ENCODE measurements at places on chromosomes 12 and 14.

- DNase-seq, result peak; percentile 20
Observed at GRCh38 chr14:102821252-102821651, 44.0 kb downstream of the TRAF3 start.

GRCh38 chr12:28425526-28425925, 235.3 kb downstream of the CCDC91 start:
- DNase-seq, result no peak

GRCh38 chr12:79127271-79127751, 262.7 kb downstream of the SYT1 start:
- no peak for DNase-seq

DNA sequence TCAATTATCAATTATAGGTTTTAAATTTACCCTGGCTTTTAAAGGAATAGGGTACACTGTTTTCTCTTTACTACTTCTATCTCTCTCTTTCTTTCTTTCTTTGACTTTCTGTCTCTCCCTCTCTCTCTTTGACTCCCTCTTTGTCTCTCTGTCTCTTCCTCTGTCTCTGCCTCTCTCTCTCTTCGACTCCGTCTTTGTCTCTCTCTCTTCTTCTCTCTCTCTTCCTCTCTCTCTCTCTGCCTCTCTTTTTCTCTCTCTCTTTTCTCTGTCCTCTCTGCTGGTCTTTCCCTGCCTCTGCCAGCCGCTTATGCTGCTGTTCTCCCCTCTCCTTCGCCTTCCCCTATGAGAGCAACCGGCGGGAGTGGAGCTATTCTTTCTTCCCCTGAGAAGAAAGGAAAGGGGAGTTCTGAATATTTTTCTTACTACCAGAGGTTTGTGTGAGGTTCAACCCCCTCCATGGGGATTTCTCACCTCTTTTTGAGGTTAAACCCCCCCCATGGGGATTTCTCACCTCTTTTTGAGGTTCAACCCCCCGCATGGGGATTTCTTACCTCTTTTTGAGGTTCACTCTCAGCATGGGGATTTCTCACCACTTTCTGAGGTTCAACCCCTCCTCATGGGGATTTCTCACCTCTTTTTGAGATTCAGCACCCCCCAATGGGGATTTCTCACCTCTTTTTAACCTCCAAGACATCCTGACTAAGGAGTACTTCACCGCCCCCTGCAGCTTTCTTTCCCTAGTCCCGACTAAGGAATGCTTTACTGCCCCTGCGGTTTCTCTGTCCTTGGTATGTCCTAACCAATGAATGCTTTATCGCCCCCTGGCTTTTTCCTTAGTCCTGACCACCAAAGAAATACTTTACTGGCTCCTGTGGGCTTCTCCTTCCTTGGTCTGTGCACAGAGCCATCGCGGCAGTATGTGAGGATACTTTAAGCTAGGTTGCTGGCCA, 27.4 kb upstream of the DDHD1 start:
- DNase-seq, result peak; percentile 63

DNA sequence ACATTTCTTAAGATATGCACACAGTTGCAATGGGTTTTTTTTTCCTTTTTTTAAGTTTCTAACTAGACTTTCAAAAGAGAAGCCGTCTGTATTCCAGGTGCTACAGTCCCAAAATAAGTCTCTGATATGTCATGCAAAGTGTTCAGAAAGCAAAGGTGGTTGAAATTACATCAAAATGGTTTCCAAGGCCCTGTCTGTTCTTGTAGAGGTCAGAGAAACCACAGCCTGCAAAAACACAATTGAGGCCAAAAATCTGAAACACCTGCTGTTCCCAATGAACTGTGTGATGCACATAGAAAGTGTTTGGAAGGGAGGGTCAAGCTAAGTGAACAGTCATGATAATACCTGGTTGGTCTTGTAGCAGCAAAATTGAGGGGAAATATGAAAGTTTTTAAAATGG, 91.0 kb downstream of the VRK1 start:
- no peak for DNase-seq

- peak; percentile 62 for DNase-seq
Observed at GRCh38 chr14:65206448-65207096, 104.3 kb upstream of the MAX start.

GRCh38 chr12:108483213-108484059, 31.6 kb upstream of the FICD start:
- no peak for DNase-seq

DNA sequence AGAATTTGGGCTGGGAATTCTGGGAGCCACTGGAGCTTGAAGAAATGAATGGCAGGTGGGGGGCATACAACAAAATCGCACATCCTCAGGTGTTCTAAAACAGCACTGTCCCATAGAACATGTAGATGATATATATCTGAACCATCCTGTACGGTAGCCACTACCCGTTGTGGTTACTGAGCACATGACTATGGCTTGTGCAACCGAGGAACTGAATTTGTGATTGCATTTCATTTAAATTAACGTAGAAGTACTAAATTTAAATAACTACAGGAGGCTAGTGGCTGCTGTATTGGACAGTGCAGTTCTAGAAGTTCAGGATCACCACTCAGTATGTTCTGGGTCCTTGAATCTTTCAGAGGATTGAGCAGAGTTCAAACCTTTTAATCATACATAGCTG, 172.4 kb downstream of the PHETA1 start:
- DNase-seq, result no peak

GRCh38 chr12:93582351-93582750, 9.9 kb downstream of the SOCS2 start:
- no peak for DNase-seq

GRCh38 chr12:66851134-66851533, 172.3 kb upstream of the GRIP1 start:
- no peak for DNase-seq

GRCh38 chr14:98714626-98715425, 557.2 kb downstream of the BCL11B start:
- no peak for DNase-seq

DNA sequence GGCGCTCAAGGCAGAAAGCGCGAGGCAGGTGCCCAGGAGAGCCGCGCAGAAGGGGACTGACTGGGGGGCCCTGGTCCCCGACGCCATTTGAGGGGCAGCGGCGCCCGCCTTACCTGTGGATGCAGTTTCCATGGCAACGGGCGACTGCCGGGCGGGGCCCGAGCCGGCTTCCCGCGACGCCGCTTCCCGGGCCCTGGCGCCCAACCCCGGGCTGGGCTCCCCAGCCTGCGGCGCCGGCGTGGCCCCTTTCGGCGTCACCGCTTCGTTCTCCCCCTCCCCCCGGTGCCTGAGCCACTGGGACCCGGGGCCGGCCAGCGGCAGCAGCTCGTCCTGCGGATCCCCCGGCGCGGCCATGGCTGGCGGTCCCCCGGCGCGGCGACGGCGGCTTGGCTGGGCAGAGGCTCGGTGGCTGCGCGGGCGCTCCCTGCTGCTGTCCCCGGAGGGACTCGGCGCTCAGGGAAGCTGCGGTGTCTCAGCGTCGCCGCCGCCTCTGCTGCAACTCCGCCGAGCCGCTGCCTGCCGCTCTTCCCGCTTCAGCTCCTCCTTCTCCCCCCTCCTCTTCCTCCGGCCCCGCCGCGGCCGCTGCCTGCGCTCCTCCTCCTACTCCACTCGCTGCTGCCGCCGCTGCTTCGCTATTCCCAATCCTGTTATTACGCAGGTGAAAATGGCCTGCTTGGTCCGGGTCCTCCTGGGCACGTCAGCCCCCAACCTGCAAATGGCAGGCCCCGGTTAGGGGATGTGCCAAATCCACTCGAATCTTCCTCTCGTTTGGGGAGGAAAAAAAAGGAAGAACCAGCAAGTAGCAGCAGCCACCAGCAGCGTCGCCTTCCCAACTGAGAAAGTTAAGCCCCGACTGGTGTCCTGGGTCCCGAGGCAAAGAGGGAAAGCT, at the start of gene RTN1:
Gene RTN1, minus strand, starts transcription at position 500 of the 889 bp plus-strand sequence. Its CDS starts 146 bp downstream, at position 354.
- no peak for DNase-seq

- peak; percentile 46 for DNase-seq
Observed at GRCh38 chr12:27331291-27331926, 1.2 kb upstream of the BMAL2 start.

DNA sequence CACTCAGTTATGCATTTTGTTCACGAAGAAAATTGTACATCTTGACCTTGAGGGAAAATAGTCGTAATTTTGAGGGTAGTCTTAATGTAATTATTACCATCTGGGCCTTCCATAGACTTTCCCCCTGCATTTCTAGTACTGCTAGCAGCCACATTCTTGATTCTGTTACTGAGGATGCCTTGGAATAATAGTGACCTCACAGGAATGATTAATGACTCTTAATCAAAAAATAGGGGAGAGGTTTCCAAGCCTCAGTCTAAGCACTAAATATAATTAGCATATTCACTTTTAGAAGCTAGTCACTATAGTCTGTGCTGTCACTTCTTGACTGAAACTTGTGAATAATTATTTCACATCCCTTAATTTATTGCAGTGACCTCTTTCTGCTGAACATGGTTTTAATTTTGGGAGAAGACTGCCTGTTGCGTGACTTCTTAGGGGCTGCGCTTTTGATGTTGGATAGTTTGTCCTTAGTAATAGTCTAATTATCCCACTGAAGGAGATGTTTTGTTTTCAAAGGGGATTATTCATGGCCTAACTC, 400.5 kb downstream of the ADAMTS20 start:
- DNase-seq, result no peak

DNA sequence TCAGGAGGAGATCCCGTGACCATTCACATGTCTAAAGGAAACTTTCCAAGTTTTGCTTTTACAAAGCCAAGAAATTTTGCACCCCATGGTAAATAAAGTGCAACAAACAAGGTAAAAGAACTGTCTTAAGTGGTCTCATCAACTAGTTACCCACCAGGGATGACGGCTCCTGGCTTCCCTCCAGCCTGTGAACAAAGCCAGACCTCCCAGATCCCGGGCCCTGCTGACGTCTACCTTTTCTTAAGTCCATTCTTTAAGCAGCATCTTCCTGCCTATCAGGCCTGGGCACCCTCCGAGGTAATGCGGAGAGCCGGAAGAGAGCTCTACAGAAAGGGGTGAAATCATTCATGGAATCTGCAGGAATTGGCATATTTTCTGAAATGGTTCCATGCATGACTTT, 58.0 kb upstream of the DAAM1 start:
- no peak for DNase-seq

DNA sequence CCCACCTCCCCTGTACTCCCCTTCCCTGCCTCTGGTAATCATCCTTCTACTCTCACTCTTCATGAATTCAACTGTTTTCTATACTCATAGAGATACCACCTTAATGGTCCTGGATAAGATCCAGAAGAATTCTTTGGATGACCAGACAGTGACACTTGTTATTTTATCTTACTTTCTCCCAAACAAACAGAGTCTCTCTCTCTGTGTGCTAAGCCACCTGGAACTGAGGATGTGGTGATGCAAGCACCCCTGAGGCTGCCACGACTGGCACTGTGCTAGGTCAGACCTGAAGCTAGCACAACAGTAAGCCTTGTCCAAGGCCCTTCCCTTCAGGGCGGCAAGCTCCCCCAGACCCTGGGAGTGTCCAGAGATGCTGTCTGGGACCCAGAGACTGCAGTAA, 250.2 kb downstream of the C12orf50 start:
- DNase-seq, result no peak

- no peak for DNase-seq
Observed at GRCh38 chr14:61596990-61597389, 98.3 kb upstream of the HIF1A start.

DNA sequence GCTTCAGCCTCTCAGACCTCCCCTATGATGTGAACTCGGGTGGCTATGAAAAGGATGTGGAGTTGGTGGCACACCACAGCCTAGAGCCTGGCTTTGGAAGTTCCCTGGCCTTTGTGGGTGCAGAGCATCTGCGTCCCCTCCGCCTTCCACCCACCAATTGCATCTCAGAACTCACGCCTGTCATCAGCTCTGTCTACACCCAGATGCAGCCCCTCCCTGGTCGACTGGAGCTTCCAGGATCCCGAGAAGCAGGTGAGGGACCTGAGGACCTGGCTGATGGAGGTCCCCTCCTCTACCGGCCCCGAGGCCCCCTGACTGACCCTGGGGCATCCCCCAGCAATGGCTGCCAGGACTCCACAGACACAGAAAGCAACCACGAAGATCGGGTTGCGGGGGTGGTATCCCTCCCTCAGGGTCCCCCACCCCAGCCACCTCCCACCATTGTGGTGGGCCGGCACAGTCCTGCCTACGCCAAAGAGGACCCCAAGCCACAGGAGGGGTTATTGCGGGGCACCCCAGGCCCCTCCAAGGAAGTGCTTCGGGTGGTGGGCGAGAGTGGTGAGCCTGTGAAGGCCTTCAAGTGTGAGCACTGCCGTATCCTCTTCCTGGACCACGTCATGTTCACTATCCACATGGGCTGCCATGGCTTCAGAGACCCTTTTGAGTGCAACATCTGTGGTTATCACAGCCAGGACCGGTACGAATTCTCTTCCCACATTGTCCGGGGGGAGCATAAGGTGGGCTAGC, 7.0 kb upstream of the RPS26 start:
- DNase-seq, result no peak

DNA sequence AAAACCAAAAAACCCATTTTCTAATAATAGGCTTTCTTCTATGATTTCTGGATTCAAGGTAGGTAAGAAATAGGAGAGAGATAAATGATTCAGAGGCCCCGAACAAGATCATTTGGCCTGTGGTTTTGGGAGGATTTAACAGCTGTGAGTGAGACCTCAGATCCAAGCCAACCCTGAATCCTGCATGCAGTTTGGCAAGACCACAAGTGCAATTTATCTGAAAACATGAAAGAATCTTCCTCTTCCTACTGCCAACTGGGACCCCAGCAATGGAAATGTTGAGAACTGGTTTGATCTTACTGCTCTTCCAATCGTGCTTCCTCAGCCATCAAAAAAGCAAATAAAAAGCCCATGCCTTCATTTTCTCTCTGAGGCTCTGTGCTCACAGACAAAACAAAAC, 519.7 kb upstream of the TBX3 start:
- no peak for DNase-seq

- no peak for DNase-seq
Observed at GRCh38 chr14:87397499-87397898, 595.5 kb downstream of the GALC start.

- no peak for DNase-seq
Observed at GRCh38 chr14:51069055-51069454, 25.9 kb downstream of the TRIM9 start.

- DNase-seq, result no peak
Observed at GRCh38 chr12:61566183-61566582, 694.0 kb upstream of the USP15 start.

Data from CD4-positive, alpha-beta T cell treated with Interleukin-2 at 100 ng/mL for 4 hours (primary cell).